Kidney (tissue), 22 donors: ENCODE measurements at places on chromosomes 5 and 9.

GRCh38 chr5:151587796-151588555 is 3.2 kb downstream of the FAT2 start:
- H3K27me3 ChIP-seq, result no peaks in the 10 kb centered on the region
- no peak for DNase-seq
- H3K27ac ChIP-seq, result no peak overlapping the region
- no peak overlapping the region for H3K4me3 ChIP-seq

GRCh38 chr9:112332977-112333638 is at the start of gene PTBP3:
PTBP3 (minus strand) TSS chr9:112333619; CDS start chr9:112297865, 35,754 bp downstream.
- peak within 1 kb of the TSS; percentile 98 for H3K27ac ChIP-seq
- peaks cover 3% of the 10 kb centered on the region for H3K4me1 ChIP-seq
- no peaks in the 10 kb centered on the region for H3K36me3 ChIP-seq
- peak within 1 kb of the TSS; percentile 85 for H3K4me3 ChIP-seq
- peak; percentile 89 for DNase-seq
- H3K27me3 ChIP-seq, result no peaks in the 10 kb centered on the region

GRCh38 chr9:126442636-126443035 is 116.0 kb downstream of the MVB12B start:
- no peak overlapping the region for H3K4me3 ChIP-seq
- no peaks in the 10 kb centered on the region for H3K27me3 ChIP-seq
- H3K27ac ChIP-seq, result no peak overlapping the region

- H3K27ac ChIP-seq, result no peak overlapping the region
- H3K27me3 ChIP-seq, result no peaks in the 10 kb centered on the region
- no peak overlapping the region for H3K4me3 ChIP-seq
- no peaks in the 10 kb centered on the region for H3K4me1 ChIP-seq
These were observed 118.2 kb downstream of the ENTREP1 start for GRCh38 chr9:69443178-69443577.

- DNase-seq, result no peak
- peaks cover 33% of the 10 kb centered on the region for H3K36me3 ChIP-seq
- no peaks in the 10 kb centered on the region for H3K27me3 ChIP-seq
- no peaks in the 10 kb centered on the region for H3K4me1 ChIP-seq
- H3K4me3 ChIP-seq, result no peak overlapping the region
- no peak overlapping the region for H3K27ac ChIP-seq
These were observed 13.9 kb downstream of the ALDOB start for GRCh38 chr9:101421653-101422065.

GRCh38 chr5:139443831-139444453 is 4.6 kb upstream of the DNAJC18 start:
- no peak overlapping the region for H3K27ac ChIP-seq
- no peaks in the 10 kb centered on the region for H3K36me3 ChIP-seq
- peak; percentile 56 for DNase-seq
- H3K27me3 ChIP-seq, result no peaks in the 10 kb centered on the region

DNA sequence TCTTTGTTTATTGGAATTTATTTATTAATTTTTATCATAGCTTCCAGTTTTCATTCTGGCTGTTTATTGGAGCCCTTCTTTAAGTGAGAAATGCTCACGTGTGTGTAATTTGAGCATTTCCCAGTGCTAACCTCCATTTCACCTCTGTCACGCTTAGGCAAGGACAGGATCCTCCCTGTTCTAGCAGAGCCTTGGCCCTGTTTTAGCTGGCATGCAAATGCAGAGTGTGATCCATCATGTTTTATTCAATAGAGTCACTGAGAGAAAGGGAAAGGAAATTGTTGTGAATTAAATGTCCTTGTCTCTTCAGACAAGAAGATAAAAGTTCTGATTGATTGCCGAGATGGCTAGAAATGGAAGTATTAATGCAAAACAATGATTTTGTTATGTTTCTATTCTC is 137.3 kb upstream of the ACO1 start:
- no peaks in the 10 kb centered on the region for H3K27me3 ChIP-seq
- H3K36me3 ChIP-seq, result no peaks in the 10 kb centered on the region

DNA sequence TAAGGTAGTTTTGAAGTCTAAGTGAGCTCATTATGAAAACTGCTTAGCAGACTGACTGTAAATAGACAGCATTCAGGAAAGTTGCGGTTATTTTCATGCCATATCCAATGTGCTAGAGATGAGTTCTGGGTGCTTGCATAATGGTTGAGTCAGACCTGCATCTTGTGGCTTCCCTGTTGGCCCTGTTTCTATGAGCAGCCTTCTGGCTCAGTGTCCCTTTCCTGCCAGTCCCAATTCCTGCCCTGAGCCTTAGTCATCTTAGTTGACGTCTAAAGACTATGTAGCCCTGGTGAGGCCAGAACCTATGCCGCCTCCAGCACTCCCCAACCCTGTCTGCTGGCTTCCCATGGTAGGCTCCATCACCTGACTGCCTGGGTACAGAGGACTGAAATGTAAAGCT is 76.3 kb upstream of the TNFSF8 start:
- no peak overlapping the region for H3K27ac ChIP-seq
- no peaks in the 10 kb centered on the region for H3K27me3 ChIP-seq
- H3K4me3 ChIP-seq, result no peak overlapping the region
- DNase-seq, result no peak
- H3K36me3 ChIP-seq, result no peaks in the 10 kb centered on the region

GRCh38 chr5:138929571-138929955 is 54.4 kb upstream of the LRRTM2 start:
- no peak overlapping the region for H3K4me3 ChIP-seq
- DNase-seq, result no peak
- H3K27me3 ChIP-seq, result no peaks in the 10 kb centered on the region
- peaks cover 5% of the 10 kb centered on the region for H3K4me1 ChIP-seq
- no peak overlapping the region for H3K27ac ChIP-seq

- no peaks in the 10 kb centered on the region for H3K27me3 ChIP-seq
- no peak overlapping the region for H3K4me3 ChIP-seq
These were observed 56.8 kb upstream of the CNOT6 start for GRCh38 chr5:180437336-180437735.

GRCh38 chr5:137563646-137564397 is 64.7 kb upstream of the SPOCK1 start:
- no peak overlapping the region for H3K27ac ChIP-seq
- H3K27me3 ChIP-seq, result no peaks in the 10 kb centered on the region
- DNase-seq, result peak; percentile 81

GRCh38 chr9:11871852-11872251 is 821.3 kb upstream of the TYRP1 start:
- no peaks in the 10 kb centered on the region for H3K36me3 ChIP-seq
- no peak for DNase-seq
- H3K4me3 ChIP-seq, result no peak overlapping the region
- H3K27me3 ChIP-seq, result no peaks in the 10 kb centered on the region

GRCh38 chr9:24608599-24608998 is 62.9 kb upstream of the IZUMO3 start:
- no peak overlapping the region for H3K27ac ChIP-seq
- no peaks in the 10 kb centered on the region for H3K27me3 ChIP-seq
- H3K36me3 ChIP-seq, result no peaks in the 10 kb centered on the region
- DNase-seq, result no peak
- H3K4me1 ChIP-seq, result no peaks in the 10 kb centered on the region

GRCh38 chr5:141513627-141514329 is 24.9 kb downstream of the PCDHGC5 start:
- no peaks in the 10 kb centered on the region for H3K27me3 ChIP-seq
- peak overlapping the region; percentile 69 for H3K27ac ChIP-seq
- peaks cover 6% of the 10 kb centered on the region for H3K36me3 ChIP-seq
- peaks cover 14% of the 10 kb centered on the region for H3K4me1 ChIP-seq
- H3K4me3 ChIP-seq, result peak overlapping the region; percentile 92

GRCh38 chr9:85319936-85320656 is 421.7 kb downstream of the AGTPBP1 start:
- no peaks in the 10 kb centered on the region for H3K4me1 ChIP-seq
- DNase-seq, result peak; percentile 77
- no peaks in the 10 kb centered on the region for H3K27me3 ChIP-seq
- no peaks in the 10 kb centered on the region for H3K36me3 ChIP-seq

- H3K27ac ChIP-seq, result no peak overlapping the region
- no peaks in the 10 kb centered on the region for H3K27me3 ChIP-seq
- DNase-seq, result no peak
- no peaks in the 10 kb centered on the region for H3K4me1 ChIP-seq
These were observed 2.5 kb upstream of the ST6GALNAC4 start for GRCh38 chr9:127919253-127919815.

- no peak for DNase-seq
- peak overlapping the region; percentile 15 for H3K27ac ChIP-seq
- no peaks in the 10 kb centered on the region for H3K27me3 ChIP-seq
- peaks cover 2% of the 10 kb centered on the region for H3K36me3 ChIP-seq
- H3K4me1 ChIP-seq, result peaks cover 30% of the 10 kb centered on the region
These were observed 57.6 kb downstream of the PFDN1 start for GRCh38 chr5:140245341-140245740.

GRCh38 chr5:149628846-149629388 is 47.6 kb downstream of the ARHGEF37 start:
- H3K4me3 ChIP-seq, result no peak overlapping the region
- no peaks in the 10 kb centered on the region for H3K27me3 ChIP-seq
- H3K36me3 ChIP-seq, result no peaks in the 10 kb centered on the region
- no peak overlapping the region for H3K27ac ChIP-seq
- H3K4me1 ChIP-seq, result no peaks in the 10 kb centered on the region
- no peak for DNase-seq

DNA sequence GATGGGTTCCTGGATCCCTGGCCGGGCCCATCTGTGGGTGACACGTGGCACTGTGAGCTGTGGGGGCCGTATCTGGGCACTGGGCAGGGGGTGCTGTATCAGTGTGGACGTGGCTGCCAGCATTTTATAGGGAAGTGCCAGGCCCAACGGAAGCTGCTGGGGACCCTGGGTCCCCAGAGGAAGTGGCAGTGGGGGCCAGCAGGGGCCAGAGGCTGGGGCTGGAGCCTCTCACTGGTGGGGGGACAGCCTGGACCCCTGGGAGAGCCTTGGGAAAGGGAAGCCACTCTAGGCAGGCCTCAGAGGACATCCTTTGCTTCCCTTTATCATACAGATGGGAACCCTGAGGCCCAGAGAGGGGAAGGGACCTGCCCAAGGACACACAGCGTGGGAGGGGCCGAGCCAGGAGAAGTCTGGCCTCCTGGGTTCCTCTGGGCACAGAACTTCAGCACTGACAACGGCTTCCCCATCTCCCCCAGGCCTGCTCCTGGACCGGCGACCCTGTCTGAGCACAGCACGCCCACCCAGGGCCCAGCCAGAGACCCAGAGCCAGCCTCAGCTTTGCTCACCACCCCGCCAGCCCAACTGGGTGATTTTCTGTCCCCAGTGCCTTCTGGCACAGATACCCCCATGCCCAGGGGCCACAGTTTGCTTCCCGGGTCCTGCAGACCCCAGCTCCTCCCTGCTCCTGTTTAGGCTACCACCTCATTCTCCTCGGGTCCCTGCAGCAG is 15.5 kb upstream of the LAMC3 start:
- H3K4me1 ChIP-seq, result no peaks in the 10 kb centered on the region
- H3K27me3 ChIP-seq, result no peaks in the 10 kb centered on the region
- H3K36me3 ChIP-seq, result no peaks in the 10 kb centered on the region
- no peak overlapping the region for H3K27ac ChIP-seq

DNA sequence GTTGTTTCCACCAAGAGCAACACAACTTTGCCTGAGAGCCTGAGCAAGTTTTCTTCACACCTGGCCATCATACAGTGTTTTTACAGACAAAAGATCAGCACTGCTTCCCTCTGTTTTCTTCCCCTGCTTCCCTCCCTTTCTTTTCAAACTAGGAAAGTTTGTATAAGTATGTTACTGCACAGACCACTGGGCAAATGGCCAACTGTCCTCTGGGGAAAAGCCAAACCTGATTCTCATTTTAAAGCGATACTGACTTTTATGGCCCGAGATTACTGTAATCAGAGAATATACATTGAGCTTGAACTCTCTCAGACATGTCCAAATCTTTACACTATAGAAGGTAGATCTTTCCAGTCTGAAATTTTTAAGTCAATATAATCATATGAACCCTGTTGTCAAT is 415.0 kb downstream of the NFIB start:
- peaks cover 5% of the 10 kb centered on the region for H3K4me1 ChIP-seq
- H3K27me3 ChIP-seq, result no peaks in the 10 kb centered on the region
- peak; percentile 29 for DNase-seq
- H3K27ac ChIP-seq, result no peak overlapping the region
- H3K4me3 ChIP-seq, result no peak overlapping the region

- H3K27ac ChIP-seq, result no peak overlapping the region
- no peak for DNase-seq
- H3K4me1 ChIP-seq, result no peaks in the 10 kb centered on the region
- no peak overlapping the region for H3K4me3 ChIP-seq
- H3K36me3 ChIP-seq, result peaks cover 86% of the 10 kb centered on the region
These were observed 15.8 kb downstream of the TLN1 start for GRCh38 chr9:35716230-35716629.

GRCh38 chr9:136840877-136841645 is 1.2 kb upstream of the AJM1 start:
- no peaks in the 10 kb centered on the region for H3K36me3 ChIP-seq
- DNase-seq, result peak; percentile 89
- no peaks in the 10 kb centered on the region for H3K27me3 ChIP-seq
- H3K27ac ChIP-seq, result no peak overlapping the region

GRCh38 chr5:6545036-6545693 is 87.7 kb downstream of the NSUN2 start:
- H3K4me3 ChIP-seq, result no peak overlapping the region
- no peaks in the 10 kb centered on the region for H3K4me1 ChIP-seq
- H3K27ac ChIP-seq, result no peak overlapping the region
- no peaks in the 10 kb centered on the region for H3K36me3 ChIP-seq

DNA sequence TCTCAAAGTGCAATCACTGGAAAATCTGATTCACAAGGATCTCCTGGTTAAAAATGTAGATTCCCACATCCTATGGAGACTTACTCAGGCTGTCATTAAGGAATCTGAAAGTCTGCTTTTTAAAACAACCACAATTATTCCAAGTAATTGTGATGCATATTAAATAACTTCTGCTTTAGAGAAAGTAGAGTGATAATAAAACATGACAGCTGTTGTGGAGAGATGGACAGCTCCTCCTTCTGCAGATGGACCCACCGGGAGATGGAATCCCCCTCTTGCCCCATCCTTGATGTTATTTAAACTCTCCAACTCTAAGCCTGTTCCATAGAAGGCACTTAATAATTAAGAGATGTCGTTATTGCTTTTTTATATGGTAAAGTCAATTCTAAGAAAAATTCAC is 802.2 kb downstream of the CDH12 start:
- no peak for DNase-seq
- H3K4me3 ChIP-seq, result no peak overlapping the region
- H3K27ac ChIP-seq, result no peak overlapping the region
- no peaks in the 10 kb centered on the region for H3K36me3 ChIP-seq

DNA sequence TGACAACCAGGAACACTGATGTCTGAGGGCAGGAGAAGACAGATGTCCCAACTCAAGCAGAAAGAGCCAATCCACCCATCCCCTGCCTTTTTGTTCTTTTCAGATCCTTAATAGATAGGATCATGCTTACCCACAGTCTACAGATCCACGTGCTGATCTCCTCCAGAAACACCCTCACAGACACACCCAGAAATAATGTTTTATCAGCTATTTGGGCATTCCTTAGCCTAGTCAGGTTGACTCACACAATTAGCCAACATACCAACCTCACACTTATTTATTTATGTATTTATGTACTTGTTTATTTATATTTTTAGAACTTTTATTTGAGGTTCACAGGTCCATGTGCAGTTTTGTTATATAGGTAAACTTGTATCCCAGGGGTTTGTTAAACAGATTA is 151.5 kb upstream of the IL12B start:
- no peak overlapping the region for H3K4me3 ChIP-seq
- no peak for DNase-seq
- H3K27ac ChIP-seq, result no peak overlapping the region

- no peaks in the 10 kb centered on the region for H3K36me3 ChIP-seq
- no peaks in the 10 kb centered on the region for H3K4me1 ChIP-seq
- no peak overlapping the region for H3K27ac ChIP-seq
These were observed 123.5 kb downstream of the DEPDC1B start for GRCh38 chr5:60576425-60576824.
